ENCODE measurements at places on chromosomes 7 and 10.

- no peak for DNase-seq
Measured at GRCh38 chr10:34298346-34298818, 516.7 kb downstream of the PARD3 start.

GRCh38 chr10:132463333-132464255 lies 66.6 kb downstream of the PWWP2B start:
- no peak for DNase-seq

- DNase-seq: no peak
Measured at GRCh38 chr7:134315679-134316538, 821 bp downstream of the SLC35B4 start.

DNA sequence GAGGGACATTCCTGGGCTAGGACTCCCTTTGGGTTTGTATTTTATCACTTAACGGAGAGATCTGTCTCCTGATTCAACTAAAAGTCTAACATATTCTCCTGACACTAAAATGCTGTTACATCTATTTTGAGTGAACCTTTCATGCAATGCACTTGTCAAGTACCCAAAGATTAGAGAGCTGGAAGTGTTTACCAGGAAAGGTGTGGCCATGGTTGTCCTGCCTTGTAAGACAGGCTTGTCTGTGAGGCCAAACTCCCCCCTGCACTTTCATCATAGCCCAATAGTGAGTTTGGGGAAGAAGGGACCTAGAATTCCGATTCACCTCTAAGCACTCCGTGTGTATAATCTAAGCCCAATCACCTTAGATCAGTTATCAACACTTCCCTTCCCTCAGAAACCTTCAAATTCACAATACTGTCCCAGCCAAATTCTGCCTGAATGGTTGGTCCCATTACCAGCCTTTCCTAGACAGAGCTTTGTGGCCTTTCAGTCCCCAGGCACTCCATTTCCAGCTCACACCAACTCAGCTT lies 162.6 kb upstream of the NAMPT start:
- DNase-seq: no peak

GRCh38 chr7:78081888-78082287 lies 283.3 kb downstream of the PHTF2 start:
- DNase-seq: no peak

- no peak for DNase-seq
Measured at GRCh38 chr10:36331121-36331520, 689.0 kb upstream of the FZD8 start.

GRCh38 chr7:51152706-51153200 lies 163.9 kb downstream of the COBL start:
- no peak for DNase-seq

DNA sequence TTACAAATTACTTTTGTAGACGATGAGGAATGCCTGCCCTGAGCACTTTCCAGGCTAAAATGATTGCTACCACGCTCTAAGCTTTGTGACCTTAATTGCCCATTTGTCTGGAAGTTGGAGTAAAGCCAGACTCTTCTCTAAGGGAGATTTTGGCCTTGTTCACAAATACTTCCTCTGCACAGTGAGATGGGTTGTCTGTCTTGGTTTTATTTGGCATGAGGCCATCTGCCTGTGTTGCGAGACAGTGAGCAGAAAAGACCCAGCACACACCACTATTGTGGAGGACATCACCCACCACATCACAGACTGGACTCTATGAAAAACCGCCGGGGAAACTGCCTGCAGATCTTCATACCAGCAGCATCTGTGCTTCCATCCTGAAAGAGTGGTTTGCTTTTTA lies 138.4 kb downstream of the BICC1 start:
- no peak for DNase-seq

DNA sequence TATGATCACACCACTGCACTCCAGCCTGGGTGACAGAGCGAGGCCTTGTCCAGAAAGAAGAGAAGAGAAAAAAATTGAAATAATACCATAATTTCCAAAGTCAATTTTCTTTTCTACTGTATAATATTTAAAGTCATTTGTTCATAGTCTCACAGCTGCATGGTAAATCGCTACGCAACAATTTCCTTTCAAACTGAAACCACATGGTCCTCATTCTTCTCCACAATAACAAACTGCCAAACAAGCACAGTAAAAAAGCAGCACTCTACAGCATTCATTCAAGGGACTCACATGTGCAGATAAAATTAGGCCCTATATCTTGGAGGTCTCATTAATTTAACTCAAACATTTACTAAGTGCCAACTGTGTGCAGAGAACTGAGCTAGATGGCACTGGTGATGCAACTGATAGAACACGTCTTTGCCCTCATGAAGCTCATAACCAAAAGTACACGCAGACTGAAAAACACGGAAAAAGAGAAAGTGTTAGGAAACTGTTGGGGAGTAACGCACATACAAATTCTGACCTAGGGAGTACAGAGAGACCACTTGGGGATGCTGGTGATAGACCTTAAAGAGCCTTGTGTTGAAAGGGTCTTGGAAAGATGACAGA lies 68.4 kb upstream of the SRRM3 start:
- no peak for DNase-seq

DNA sequence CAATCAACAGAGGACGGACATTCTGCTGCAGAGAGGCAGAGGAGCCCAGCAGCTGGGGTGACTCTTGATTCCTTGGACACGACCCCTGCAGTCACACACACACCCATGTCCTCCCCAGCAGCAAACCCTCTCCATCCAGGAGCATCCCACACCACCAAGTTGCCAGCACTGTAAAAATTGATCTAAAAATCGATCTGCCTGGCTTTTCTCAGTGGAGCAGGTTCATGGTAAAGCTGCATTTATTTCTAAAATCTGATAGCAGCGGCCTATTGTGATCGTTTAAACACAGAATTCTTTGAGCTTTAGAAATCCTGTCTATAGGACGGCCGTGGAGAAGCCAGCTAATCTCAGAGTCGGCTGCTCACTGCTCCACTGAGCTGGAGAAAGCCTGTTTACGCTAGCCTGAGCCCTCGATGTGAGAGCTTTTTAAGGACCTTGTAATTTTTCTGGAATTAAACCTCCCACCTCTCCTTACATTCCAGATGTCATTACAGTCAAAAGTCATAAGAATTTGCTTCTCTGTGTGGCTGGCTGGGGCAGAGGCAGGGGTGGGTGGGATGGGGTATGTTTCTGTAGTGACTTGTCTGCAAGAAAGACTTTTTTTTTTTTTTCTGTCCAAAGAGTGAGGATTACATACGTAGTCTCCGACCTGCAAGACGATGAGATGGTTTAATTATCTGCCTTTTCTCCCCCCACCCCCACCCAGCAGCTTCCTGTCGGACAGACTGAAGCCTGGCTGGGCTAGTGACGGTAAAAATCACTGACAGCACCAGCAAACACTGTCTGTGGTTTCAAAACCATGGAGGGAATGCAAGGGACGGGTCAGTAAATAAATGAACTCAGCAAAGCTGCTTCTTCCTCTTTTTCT lies 31.6 kb downstream of the TRIM8 start:
- DNase-seq: no peak

DNA sequence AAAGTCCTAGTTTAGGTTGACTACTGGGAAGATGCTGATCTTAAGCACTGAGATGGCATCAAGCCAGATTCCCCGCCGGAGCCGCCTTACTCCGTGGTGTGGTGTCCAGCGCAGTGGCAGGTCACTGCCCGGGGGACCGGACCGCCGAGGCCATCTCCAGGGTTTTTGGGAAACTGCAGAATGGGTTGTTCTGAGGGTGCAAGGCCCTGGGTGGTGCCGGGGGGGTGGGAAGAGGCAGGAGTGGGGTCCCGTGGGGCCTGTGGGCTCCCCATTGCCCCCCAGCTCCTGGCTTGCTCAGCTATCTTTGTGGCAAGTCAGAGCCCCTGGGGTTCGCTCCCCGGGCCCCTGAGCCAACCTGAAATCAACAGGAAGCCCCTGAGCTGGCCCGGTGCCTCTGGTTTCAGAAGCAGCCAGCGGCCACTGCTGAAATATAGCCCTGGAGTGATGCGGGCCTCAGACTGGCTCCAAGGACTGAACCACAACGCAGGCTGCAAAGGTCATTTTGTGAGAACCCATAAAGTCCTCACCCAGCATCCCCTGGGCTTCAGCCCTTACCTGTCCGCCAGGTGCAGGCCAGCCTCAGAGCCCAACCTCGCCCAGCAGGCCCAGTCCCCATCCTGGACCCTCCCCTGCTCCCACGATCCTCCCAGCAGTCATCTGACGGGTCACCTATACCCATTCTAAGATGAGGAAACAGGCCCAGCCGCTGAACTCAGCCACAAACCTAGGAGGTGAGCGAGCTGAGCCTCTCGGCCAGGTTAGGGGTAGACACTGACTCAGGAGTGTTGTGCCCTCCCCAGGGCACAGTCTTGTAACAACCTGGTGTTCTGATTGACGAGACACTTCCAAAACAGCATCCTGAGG lies 102.7 kb downstream of the PDGFA start:
- no peak for DNase-seq

GRCh38 chr10:23053036-23053435 lies 42.3 kb upstream of the MSRB2 start:
- DNase-seq: no peak

GRCh38 chr7:51731075-51731474 lies 414.5 kb upstream of the COBL start:
- no peak for DNase-seq
